ENCODE measurements at places on chromosomes 2 and 18.
A peak's percentile ranks its signal among the peaks of the same experiment; 100 is the strongest.

GRCh38 chr2:154226931-154227330, 355.2 kb downstream of the GALNT13 start:
- DNase-seq: no peak

GRCh38 chr2:68318914-68319397, 793 bp downstream of the CNRIP1 start:
- no peak for DNase-seq

DNA sequence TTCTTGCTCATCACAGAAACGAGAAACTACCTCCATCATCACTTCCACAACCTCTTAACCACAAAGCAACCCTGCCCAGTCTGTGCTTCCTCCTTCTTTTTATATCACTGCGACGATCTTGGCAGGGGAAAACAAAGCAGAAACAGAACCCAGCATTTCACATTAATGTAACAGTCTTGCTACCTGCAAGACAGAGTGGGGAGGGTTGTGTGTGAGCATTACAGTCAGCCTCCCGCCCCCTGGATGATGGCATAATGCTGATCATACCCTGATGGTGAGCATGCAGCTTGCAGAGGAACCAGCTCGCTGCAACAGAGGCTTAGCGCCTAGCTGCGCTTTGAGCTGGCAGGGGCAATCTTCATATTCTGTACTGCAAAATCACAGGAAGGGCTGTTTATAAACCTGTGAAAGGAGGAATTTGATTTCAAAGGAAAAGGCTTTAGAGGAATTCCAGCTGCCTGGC, 376.1 kb downstream of the IRS1 start:
- DNase-seq: peak; percentile 56

DNA sequence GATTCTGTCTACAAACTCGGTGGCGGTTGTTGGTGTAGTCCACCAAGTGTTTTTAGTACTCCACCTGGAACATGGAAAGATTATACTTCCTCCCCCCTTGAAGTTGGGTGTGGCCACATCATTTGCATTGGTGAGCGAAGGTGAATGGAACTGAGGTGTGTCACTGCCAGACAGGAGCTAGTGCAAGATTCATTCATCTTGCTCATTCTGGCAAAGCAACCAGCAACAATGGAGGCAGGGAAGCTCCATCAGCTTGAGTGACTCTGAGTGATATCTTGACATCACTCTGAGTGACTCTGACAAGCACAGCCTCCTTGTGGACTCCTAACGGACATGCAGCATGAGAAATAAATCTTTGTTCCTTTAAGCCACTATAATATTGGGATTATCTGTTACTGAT, 54.7 kb upstream of the SLC1A4 start:
- no peak for DNase-seq

GRCh38 chr2:170026361-170026760, 151.6 kb upstream of the MYO3B start:
- peak; percentile 11 for DNase-seq

DNA sequence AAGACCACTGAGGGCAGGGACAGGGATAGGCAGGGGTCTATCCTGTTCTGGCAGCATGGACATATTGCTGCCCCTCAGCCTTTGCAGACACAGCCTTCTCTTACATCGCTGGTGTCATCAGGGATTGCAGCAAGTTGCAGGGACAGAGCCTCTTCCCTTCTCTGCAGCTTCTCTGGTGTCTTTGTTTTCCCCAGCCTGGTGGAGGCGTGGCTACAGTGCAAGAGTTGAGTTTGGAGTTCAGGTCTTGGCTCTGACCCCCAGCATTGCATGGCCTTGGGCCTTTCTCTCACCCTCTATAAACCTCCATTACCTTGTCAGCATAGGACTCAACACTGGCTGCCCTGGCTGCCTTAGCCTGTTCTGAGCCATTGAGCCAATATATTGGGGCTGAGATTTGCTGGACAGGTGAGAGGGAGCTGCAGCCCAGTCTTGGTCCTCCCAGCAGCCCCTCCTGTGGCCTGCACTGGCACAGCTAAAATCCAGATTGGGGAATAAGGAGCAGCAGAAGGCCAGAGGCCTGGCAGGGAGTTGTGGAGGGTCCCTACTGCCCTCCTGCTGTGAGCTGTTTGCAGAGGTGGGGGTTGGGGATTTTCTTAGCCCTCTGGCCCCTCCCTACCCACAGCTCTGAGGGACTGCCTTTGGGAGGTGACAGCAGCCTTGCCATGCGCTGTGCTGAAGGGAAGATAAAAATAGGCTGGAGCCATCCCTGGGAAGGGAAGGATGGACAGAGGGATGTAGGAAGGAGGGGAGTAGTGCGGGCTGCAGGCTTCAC, 22.8 kb downstream of the EHD3 start:
- DNase-seq: no peak

- no peak for DNase-seq
Measured at GRCh38 chr2:129722306-129723019, 257.0 kb upstream of the RAB6C start.

DNA sequence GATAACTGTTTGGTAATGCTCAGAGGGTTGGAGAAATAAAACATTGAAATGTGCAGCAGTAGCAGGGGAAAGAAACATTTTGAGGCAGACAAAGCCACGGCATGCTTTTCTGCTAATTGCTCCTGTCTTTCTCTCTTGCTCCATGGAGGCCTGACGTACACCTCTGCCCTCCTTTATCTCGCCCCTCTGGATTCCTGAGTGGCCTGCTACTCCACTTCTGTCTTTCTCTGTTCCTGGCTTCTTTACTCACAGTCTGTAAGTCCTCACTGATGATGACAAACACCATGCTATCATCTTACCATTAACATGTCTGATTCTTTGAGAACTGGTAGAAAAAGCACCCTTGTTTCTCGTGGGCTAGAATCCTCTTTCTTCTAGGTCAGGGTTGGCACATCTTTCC, 392.9 kb downstream of the MEIS1 start:
- no peak for DNase-seq

GRCh38 chr2:132547090-132547687, 122.8 kb downstream of the LYPD1 start:
- DNase-seq: peak; percentile 70

- DNase-seq: no peak
Measured at GRCh38 chr2:99420031-99420430, 69.8 kb downstream of the REV1 start.

GRCh38 chr18:42914476-42914875, 201.0 kb downstream of the RIT2 start:
- no peak for DNase-seq

GRCh38 chr18:31996007-31996406, 22.6 kb upstream of the RNF125 start:
- no peak for DNase-seq

DNA sequence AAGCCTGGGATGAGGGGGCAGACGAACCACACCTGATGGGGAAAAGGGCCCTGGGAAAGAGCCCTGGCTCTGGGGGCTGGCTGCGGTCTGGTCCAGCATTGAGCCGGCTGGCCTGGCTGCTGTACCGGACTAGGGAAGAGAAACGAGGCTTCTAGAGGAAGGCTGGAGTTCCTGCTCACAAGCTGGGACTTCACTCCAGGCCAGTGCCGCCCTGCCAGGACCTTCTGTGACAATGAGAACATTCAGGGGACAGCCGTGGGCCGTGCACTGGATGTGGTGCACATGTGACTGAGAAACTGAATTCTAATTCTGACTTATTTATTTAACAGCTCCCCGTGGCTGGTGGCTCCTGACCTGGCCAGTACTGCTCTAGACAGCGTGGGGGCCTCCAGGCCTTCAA, 269.3 kb downstream of the HDAC4 start:
- DNase-seq: no peak

Measured in HT-29 (cell line).